Fibroblast of skin of abdomen (primary cell): ENCODE measurements at places on chromosomes 2 and 18.

- no peak for DNase-seq
Measured at GRCh38 chr18:79402977-79403722, 7.4 kb downstream of the NFATC1 start.

- DNase-seq: no peak
Measured at GRCh38 chr2:198545411-198545810, 741.0 kb downstream of the PLCL1 start.

- DNase-seq: no peak
Measured at GRCh38 chr2:215748446-215748845, 264.9 kb downstream of the MREG start.

DNA sequence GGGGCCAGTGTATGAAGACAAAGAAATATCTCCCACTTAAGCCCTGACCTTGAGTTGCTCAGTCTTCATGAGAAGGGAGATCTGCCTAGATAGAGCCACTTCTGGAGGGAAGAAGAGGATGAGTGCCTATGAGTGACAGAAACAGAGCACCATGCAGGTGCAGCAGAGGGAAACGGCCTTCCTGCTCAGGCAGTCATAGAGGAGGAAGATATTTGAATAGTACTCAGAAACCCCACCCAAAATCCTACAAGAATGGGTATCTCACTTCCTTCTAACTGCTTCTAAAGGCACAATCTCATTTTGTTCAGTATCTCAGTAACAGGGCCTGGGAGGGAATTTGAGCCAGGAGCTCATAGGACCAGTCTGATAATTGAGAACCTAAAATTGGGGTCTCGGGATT, 339.3 kb downstream of the ALK start:
- no peak for DNase-seq

DNA sequence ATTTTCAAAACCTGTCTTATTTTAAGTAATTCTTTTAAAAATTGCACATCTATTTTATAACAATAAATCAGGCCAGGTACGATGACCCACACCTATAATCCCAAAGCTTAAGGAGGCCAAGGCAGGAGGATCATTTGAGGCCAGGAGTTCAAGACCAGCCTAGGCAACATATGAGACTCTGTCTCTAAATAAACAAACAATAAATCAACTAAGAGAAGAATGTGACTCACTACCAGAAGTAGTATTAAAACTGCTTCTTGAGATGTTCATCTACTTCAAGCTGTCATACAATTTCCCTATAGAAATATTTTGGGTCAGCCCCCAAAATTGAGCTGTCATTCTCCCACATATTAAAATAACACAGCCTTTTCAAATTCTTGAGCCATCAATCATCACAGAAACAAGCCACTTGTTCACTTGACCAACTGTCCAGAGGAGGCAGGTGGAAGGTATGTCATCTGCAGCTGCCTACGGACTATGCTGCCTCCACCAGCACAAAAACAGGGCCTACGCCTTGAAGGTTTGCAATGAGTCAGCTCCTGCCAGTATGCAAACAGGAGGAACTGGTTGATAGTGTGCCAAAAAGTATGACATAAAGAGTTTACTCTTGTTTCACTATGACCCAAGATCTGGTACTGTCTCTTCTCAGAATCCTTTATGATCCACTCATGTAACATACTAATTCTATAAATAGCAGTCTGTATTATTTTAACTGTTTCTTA, 33.6 kb downstream of the KIDINS220 start:
- peak; percentile 45 for DNase-seq

- DNase-seq: peak; percentile 88
Measured at GRCh38 chr2:99682275-99683060, 192.7 kb upstream of the REV1 start.

- no peak for DNase-seq
Measured at GRCh38 chr2:120494446-120494845, 148.5 kb downstream of the INHBB start.

DNA sequence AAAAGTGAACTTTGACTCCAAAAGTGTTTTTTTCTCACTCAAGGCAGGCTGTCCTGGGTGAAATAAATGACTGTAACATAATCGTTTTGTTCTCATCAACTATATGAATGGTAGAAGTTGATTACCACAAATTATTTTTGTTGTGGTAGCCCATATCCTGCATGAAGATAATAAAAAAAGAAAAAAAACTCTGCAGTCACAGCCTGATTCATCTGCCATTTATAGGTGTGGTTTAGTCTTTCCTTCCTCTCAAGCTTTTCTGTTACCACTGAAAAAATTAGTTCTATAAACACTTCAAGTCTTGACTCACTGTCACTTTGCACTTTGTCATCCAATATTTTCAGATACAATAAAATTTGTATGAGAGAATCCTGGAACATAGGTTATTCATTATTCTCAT, 522.0 kb downstream of the PLCL1 start:
- DNase-seq: no peak

DNA sequence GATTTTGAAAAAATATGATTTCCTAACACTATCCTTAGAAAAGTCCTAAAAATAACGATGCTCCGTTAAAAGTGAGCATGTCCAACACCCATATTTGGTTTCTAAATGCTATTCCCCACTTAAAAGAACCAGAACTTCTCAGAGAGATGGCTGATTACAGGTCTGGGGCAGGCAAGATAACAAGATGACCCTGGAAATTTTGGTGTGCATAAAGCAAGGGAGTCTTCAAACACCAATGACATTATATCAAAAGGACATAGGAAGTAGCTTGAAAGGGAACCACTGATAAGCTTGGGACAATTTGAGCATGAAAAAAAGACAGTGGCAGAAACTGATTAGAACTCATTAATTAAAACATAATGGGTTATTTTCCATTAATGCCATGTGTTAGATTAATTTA, 17.9 kb downstream of the STK17B start:
- no peak for DNase-seq

GRCh38 chr18:74742573-74743243, 145.0 kb downstream of the ZNF407 start:
- DNase-seq: peak; percentile 57

DNA sequence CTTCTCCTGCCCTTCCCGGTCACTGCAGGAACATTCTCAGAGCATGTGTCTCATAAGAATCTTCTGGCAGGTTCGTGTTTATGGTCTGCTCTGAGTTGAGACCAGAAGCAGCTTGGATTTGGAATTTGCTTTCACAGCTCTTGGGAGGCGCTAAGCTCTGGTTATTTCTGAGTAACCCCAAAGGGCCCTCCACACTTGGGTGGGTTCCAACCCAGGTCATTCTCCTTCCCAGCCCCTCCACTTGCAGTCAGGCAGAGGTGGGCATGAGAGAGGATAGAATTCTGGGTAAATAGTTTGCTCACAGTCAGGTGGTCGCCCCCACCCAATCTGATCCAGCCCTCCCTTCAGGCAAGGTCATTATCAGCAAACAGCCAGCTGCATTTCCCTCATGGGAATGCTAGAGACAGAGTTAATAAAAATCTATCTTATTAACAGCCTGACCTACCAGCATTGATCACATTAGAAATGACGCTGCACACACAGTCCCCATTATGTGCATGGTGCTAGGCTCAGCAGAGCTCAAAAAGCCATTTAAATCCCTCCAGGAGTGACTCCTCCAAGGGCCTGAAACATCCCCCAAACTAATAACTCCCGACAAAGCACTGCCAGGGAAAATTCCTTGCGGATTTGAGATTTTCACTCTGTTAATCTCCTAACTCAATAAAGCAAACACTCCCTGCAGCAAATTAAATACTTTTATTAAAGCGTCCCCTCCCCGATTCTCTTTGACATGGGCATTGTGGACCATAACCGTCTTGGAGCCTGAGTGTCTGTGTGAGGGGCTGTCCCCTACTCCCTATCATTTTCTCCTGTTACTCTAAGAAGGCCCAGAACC, 61.9 kb downstream of the SLC4A5 start:
- DNase-seq: no peak

GRCh38 chr2:9297807-9298206, 91.2 kb downstream of the ASAP2 start:
- DNase-seq: no peak

DNA sequence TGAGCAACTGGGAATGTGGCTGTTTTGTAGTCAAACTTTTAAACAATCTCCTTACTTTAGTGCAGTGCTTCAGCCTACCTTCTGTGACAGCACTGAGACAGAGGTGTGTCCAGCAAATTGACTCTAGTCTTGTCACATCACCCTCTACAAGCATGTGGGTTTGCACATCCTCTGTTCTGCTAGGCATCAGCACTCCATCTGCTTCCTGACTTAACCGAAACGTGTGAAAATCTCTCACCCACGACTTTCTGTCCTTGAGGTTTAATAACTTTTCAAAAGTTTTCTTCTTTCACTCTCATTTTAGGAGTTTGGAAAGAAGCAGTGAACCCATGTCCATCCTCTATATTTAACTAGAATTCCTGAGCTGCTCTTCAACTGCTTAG, 42.6 kb downstream of the TTR start:
- DNase-seq: no peak

DNA sequence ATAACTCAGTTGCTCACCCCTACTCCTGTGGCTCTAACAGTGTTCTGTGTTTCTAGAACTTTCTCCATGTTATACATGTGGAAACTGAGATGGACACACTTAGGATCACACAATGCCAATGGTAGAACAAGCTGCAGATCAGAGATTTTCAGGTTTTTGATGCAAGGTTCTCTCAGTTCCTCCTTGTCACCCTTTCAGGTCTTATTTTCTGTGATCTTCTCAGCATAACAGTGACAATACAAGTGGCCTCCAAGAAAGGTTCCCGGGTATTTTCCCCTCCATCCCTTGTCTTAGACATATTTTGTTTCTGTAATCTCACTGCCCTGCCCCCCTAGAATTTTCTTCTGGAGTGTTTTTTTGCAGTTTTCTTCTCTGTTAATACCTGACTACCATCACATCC, 6.2 kb upstream of the MGAT5 start:
- DNase-seq: no peak

- DNase-seq: peak; percentile 38
Measured at GRCh38 chr2:164793529-164793928, 48.1 kb downstream of the COBLL1 start.

- peak; percentile 79 for DNase-seq
Measured at GRCh38 chr2:20450201-20450999, 3.5 kb downstream of the RHOB start.

GRCh38 chr2:232349946-232350635, 28.5 kb upstream of the ALPP start:
- no peak for DNase-seq

DNA sequence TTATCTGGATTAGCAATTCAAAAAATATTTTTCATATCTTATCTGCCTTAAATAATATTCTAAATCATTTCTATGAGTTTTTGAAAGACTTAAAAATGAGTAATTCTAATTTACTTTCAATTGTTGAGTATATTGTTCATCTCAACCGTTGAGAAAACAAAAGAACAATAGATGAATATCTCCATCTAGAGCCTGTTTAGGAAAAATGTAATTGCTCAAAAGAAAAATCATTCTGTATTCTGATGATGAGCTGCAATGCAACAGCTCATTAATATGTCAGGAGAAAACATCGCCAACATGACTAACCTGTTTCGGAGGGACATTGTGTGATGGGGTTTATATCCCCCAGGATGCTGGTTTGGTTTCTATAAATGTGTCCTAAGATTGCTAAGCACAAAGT, 417.6 kb downstream of the SUCLG1 start:
- no peak for DNase-seq

- peak; percentile 49 for DNase-seq
Measured at GRCh38 chr2:235827585-235827992, 333.7 kb downstream of the AGAP1 start.

DNA sequence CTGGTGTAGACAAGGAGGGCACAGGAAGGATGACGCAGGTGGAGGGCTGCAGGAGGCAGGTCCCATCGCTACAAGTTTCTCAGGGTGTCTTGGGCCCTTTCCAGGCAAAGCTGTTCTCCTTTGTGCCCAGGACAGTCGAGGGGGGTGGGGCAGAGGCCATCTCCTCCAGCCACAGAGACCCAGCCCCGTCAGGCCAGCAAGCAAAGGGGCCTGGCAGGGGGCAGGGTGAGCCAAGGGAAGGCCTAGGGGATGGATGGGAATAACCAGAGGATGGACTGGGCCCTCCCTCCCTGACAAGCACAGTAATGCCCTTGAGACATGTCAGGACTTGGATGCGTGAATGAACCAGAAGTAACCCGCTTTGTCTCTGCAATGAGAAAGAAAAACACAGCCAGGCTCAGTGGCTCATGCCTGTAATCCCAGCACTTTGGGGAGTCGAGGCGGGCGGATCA, 6.3 kb downstream of the TCF23 start:
- no peak for DNase-seq

DNA sequence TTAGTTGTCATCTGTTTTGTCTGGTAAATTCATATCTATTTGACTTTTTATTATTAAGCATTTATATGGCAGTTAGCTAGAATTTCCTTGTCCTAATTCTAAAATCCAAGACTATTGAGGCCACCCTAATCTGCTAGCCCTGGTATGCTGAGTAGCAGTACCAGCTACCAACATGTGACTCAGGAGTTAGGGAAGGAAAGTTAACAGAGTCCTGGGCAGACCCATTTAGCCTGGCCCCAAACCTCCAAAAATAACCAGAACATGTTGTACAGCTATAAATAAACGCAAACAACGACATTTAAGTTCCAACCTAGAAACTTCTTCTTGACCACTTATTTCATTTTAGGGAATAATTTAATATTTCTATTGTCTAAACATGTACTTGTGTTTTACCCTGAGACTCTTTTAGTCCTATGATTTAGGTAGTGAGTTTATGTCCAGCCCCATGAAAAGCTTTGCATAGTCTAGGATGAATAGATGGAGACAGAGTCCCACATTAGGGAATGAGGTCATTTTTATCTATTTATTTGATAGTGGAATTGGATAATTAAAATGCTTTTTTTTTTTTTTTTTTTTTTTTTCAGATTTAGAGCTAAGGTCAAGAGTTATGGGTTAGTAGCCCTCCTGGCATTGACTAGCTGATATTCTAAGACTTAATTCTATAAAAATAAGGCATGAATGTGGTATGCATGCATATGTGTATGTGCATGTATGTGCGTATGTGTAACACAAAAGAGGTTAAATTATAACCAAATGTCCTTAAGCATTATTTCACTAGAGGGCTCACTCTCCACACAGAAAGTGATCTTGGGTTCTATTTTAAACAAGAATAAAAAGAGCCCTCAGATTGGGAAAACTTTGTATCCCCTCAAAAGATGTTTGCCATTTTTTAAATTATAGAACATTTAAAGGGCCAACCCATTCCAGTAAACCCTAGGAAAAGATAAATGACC, 160.1 kb upstream of the MAPRE2 start:
- peak; percentile 27 for DNase-seq

DNA sequence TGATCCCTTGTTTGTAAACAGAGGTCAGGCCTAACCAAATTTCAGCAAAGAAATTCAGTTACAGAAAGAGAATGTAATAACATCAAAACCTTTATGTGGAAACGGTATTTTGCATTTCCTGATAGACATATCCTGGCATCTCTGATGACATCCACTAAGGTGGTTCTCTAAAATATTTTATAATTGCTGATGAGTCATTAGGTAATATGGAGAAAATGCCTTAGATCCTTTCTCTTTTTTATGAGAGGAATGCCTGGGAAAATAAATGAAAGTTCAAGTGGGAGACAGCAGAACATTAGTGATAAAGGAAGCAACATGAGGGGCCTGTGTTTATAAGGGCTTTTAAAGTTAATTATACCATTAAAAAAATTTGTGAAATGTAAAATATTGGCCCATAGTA, 72.6 kb downstream of the PLCL1 start:
- DNase-seq: no peak

- no peak for DNase-seq
Measured at GRCh38 chr18:5288517-5288935, 7.0 kb downstream of the ZBTB14 start.
